CD8-positive, alpha-beta memory T cell (primary cell): ENCODE measurements at places on chromosomes 6 and 20.

DNA sequence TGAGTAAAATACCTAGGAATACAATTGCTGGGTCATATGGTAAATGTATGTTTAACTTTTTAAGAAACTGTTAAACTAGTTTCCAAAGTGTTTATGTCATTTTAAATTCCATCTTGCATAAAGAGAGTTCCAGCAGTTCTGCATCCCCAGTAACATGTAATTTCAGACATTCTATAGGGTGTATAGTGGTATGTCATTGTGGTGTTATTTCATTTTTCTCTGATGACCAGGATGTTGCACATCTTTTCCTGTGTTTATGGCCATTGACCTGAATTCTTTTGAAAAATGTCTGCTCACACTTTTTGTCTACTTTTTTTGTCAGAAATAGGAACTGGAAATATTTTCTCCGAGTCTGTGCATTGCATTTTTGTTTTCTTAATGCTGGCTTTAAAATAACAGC lies 128.9 kb downstream of the TMEM200A start:
- no peak for DNase-seq

DNA sequence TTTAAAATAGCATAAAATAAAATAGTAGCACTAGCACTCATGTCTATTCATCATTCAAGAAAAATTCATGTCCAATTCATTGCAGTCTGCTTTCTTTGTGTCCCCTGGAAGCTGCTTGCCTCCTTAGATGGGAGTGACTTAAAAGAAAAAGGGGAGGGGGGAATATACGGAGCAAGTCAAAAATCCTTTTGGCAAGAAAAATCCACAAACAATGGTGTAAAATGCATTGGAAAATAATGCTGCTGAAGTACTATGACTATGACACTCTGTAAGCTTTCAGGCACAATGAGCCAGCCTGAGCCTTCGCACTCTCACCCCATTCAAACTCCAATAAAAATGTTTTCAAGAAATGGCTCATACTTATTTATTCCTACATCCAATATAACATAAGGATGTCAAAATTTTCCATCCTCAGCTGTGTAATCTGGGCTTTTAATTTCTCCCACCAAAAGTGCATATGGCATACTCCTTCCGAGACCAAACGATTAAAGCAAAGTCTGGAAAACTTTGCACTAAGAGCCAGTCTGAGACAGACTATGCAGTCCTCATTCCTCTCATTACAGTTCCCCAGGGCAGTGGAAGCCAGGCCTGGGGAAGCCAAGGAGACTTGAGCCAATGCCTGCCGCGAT lies 790 bp downstream of the NEDD9 start:
- DNase-seq, result no peak

DNA sequence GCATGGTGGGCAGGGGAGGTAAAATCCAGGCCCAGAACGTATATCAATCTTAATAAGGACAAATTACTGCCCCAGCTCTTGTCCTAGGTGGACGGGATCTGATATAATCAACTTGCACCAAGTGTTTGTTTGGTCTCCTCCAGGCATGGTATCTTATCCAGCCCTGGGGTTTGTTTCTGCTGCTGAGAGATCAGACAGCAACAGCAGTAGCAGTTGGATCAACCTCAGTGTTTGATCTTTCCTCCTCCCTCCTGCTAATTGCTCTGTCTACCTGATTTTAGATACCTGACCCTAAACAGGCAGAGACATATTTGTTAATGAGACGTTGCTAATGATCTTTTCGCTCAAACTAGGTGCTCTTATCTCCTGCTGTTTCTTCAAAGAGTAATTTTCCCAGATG lies 100.4 kb upstream of the BACH2 start:
- no peak for DNase-seq

GRCh38 chr6:53179961-53180651 lies 31.5 kb upstream of the GCM1 start:
- no peak for DNase-seq

- DNase-seq, result no peak
Measured at GRCh38 chr6:106461084-106461483, 100.6 kb downstream of the CRYBG1 start.

DNA sequence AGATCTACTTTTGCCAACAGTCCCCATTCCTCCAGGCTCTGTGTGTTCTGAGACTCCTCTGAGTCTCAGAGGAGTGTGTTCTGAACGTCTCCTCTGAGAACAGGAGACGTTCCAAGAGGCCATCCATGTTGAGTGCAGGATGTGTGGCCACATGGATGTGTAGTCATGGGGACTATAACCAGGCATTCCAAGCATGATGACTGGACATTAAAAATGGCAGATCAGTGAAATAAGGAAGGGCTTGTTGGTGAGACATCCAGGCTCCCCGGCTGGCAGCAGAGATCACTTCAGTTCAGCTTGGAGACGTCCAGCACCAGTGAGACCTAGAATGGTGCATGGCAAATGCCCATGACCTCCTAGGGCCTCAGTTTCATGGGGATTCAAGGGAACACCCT lies 34.3 kb upstream of the POU5F1 start:
- DNase-seq, result no peak

GRCh38 chr20:11301699-11302098 lies 616.0 kb upstream of the BTBD3 start:
- no peak for DNase-seq

DNA sequence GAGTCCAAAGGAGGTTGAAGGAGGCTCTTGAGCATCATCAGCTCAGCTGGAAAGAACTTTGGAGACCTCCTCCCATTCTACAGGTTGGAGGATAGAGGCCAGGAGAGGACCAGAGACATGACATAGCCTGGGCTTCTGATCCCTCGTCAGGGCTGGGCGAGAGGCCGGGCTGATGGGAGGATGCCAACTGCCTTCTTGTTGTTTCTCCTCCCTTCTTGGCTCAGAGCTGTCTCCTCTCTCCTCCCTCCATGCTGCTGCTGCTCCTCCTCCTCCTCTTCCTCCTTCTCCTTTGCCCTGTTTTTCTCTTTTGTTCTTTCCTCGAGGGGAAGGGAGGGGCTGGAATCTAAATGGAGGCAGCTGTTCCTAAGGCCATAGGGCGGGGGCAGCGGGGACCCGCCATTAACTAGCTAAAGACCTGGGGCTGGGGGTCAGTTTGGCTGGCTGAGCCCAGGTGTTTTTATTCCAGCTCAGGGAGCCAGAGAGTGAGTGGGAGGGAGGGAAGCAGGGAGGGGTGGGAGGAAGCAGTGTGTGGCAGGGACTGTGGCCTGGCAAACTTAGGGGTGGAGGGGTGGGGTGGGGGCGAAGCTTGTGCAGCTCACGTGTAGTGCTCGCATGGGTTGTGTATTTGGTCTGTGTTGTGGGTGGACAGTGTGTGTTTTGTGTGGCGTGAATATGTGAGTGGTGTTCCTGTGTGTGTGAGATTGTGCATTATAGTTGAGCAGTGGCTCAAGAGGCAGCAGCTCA lies 84.8 kb downstream of the CD40 start:
- no peak for DNase-seq

DNA sequence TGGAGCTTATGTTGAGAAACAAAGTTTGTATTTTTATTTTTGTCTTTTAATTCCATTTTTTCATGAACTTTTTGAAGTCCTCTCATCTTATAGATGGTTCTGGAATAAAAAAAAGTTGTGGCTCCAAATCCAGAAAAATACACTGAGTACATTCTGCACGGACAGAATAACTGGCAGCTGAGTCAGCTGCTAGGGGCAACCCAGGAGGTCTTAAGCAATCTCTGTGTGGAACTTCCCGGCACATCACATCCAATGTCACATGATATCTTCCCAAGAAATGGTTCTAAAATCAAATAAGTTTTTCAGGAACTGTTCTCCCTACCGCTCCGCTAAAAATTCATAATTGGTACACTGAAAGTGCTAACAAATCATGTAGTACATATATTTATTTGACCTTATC lies 29.8 kb downstream of the SLC13A3 start:
- no peak for DNase-seq

DNA sequence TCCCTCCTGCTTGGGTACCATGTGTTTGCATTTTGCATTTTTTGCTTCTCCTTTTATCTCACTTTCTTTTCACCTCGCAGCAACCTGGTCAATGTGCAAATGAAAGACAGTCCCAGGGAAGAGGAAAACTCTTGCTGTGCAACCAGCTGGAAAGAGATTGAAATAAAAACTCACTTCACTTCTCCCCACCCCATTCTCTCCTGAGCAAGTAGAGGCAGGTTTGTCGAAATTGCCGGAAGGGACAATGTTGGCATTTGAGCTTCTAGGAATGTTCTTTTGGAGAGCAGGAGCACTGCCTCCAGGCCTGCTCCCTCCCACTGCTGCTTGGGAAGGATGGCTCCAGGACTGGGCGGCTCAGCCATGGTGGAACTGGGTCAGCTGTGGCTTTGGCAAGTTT lies 30.6 kb downstream of the KCNG1 start:
- no peak for DNase-seq

DNA sequence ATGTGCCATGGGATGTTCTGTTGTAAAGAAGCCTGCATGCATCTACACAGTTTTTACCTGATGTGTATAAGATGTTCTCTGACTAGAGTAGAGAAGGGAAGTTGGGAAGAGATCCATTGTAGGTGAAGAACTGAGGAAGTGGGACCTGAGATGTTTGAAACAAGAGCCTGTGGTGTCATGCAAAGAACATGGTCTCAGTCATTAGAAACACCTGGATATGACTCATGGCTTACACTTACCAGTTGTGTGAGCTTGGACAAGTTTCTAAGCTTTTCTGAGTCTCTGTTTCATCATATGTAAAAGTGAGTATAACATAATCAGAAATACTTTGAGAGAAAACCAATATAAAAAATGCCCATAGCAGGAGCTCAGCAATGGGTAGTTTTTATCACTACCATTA lies 51.9 kb upstream of the SEC63 start:
- DNase-seq, result no peak
